ENCODE measurements at places on chromosomes 7 and 10.
A peak's percentile ranks its signal among the peaks of the same experiment; 100 is the strongest.

DNA sequence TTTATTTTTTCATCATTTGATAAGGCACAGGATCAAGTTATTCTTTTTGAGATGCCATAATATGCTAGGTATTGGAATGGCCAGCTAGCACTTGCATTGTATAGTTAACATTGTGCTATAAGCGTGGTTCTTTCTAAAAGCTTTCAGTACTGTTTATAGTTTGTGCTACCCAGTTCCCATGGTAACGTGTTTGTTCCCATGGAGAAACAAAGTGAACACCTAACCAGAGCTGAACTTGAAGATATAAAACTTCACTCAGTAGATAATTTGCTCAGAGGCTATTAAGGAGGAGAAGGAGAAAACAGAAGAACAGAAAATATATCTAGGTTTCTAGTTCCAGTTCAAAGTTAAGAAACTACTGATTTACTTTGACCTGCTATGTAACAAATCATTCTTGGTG, 23.6 kb upstream of the ITGB8 start:
- no peak for DNase-seq

- DNase-seq = no peak
These were observed 31.3 kb downstream of the PRF1 start for GRCh38 chr10:70571236-70571635.

DNA sequence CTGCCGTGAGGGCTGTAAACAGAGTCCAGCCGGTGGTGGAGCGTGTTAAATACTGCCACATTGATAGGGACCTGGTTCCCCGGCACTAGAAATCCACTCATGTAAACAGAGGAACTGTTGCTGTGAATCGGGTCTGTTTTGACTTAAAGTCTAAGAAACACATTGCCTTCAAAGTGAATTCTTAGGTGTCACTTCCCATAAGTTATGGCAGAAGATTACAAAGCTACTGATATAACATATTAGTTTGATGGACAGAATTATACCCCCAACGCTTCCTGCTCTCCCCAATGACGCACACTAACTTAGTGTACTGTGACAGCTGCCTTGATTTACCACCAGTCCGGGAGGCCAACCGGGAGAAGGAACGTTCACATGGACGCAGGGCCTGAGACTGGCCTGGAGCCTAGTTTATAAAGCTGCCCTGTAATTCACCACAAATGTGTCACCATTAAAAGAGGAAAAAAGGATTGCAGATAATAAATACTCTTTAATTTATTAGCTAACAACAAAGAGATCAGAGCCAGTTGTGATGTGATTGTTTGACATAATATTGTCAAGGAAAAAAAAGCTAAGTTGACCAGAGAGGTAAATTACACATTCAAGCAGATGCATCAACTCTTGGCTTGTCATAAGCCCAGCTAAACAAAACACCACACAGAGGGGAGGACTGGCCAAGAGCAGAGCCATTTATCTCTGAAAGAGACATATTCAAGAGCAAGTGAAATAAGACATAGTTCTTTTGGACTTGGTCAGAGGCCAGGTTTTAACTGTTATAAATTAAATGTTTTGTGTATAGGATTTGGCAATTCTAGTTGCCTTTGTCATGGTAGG, 820.6 kb downstream of the LRMDA start:
- DNase-seq = no peak

DNA sequence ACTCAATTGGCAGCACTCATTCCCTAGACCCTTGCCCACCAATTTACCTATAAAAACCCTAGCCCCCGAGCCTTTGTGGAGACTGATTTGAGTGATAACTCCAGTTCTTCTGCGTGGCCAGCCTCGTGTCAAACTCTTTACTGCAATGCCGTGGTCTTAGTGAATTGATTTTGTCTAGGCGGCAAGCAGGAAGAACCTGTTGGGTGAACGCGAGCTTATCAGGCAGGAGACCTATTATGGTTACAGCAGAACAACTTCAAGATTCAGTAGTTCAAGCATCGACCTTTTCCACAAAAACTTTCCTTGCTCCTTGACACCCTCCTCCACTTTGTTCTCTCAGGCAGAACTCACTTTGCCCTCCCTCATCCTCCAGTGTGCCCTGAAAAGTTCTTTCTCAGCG, 12.2 kb downstream of the SSMEM1 start:
- no peak for DNase-seq

- peak; percentile 22 for DNase-seq
These were observed 32.4 kb downstream of the WBP1L start for GRCh38 chr10:102775935-102776669.

GRCh38 chr10:86385806-86386205, 19.2 kb upstream of the GRID1 start:
- no peak for DNase-seq

- no peak for DNase-seq
These were observed 3.0 kb upstream of the WASL start for GRCh38 chr7:123751821-123752220.

DNA sequence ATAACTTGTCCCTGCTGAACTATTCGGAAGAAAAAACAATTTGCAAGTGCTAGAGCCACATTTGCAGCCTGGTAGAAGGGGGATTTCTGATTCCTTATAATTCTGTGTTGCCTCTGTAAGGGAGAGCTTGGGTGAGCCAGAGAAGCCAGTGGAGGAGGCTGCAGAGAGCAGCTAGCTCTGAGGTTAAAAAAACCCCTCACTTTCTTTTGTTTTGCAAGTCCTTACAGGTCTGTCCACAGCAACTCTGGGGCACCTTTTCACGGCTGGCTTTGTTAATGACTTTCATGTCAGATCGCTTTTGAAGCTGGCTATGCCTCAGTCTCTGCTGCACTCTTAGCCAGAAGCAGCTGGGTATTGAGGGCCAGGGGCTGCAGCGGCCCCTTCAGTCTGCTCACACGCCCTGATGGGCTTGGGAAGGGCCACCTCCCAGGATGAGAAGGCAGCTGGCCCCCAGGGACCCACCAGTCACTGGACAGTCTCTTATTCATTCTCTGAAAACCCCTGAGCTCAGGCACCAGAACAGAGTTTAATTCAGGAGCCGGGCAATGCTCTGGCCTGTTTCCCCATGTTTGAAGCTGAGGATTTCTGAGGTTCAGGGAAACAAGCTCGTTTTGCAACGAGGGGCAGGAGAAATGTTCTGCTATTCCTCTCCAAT, 30.9 kb downstream of the TRIM8 start:
- DNase-seq = peak; percentile 17

DNA sequence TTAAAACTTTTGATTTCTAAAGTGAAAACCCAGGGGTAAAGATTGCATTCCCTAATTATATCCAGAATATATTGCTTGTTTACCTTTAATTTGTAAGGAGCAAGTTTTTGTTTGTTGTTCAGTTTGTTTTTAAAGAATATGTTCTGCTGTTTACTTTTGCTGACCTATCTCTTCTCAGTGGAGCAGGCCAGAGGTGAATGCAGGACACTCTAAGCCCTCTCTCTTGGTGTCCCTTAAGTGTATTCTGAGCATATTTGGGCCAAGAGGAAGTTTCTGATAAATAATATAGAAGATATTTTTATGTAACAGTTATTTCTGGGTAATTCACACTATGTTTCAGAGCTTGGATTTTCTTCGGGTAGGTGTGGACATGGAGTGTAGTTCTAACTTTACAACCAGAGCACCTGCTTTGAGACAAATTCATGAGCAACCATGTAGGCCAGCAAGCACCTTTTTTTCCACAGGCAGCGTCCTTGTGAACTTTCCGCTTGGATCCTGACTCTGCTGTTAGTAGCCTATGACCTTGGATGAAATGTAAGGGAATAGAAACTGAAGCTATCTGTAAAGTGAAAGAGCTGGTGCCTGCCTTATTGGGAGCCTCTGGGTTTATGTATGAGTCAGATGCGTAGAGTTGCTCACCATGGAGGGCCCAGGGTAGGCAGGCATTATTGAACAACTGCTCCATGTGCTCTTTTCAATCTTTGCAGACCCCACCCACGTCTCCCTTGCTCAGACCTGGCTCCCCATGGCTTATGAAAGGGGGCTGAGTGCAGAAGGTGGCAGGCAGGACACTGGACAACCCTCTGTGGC, 16.1 kb downstream of the OGDH start:
- DNase-seq = no peak

- no peak for DNase-seq
These were observed 62.3 kb downstream of the LAMB4 start for GRCh38 chr7:108067844-108068243.

GRCh38 chr10:70840836-70841235, 25.1 kb downstream of the SGPL1 start:
- no peak for DNase-seq

DNA sequence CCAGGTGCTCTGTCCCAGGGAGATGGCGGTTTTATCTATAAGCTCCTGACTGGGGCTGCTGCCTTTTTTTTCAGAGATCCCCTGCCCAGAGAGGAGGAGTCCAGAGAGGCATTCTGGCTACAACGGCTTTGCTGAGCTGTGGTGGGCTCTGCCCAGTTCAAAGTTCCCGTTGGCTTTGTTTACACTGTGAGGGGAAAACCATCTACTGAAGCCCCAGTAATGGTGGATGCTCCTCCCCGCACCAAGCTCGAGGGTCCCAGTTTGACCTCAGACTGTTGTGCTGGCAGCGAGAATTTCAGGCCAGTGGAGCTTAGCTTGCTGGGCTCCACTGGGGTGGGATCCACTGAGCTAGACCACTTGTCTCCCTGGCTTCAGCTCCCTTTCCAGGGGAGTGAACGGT, 16.4 kb upstream of the SLC26A5 start:
- no peak for DNase-seq

DNA sequence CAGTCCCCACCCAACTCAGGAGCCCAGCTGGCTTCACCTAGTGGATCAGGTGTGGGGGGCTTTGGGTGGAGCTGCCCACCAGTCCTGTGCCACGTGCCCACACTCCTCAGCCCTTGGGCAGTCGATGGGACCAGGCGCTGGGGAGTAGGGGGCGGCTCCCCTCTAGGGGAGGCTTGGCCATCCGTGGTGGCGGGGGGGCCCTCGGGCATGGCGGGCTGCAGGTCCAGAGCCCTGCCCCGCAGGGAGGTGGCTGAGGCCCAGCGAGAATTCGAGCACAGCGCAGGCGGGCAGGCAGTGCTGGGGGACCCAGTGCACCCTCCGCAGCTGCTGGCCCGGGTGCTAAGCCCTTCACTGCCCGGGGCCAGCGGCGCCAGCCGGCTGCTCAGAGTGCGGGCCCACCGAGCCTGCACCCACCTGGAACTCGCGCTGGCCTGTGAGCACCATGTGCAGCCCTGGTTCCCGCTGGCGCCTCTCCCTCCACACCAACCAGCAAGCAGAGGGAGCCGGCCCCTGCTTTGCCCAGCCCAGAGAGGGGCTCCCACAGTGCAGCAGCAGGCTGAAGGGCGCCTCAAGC, 29.3 kb downstream of the ASNS start:
- no peak for DNase-seq

DNA sequence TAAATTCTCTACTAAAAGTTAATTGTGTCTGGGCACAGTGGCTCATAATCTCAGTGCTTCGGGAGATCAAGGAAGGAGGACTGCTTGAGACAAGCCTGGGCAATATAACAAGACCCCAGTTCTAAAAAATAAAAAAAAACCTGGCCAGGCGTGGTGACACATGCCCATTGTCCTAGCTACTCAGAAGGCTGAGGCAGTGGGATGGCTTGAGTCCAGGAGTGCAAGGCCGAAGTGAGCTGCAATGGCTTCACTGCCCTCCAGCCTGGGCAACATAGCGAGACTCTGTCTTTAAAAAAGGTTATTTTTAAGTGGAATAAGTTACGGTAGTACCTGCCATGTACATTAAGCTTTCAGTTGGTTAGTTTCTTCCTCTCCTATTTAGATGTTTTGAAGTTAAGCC, 28.9 kb downstream of the CDK14 start:
- no peak for DNase-seq

DNA sequence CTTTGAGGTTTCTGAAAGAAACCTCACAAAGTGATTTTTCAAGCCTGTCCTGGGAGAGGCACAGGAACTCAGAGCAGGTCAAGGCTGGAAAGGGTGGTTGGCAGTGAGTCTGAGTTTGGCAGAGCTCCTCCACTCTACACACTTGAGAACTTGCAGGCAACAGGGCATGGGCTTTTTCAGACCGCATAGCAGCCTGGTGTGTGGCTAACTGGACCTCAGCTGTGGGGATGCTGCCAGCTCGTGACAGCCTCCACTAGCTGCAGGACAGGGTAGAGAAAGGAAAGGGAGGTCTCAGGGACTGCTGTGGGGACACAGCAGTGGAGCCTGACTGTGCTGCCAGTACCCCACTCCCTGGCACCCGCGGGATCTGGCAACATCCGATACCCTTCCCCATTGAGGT, 2.6 kb downstream of the CDHR1 start:
- DNase-seq = no peak

DNA sequence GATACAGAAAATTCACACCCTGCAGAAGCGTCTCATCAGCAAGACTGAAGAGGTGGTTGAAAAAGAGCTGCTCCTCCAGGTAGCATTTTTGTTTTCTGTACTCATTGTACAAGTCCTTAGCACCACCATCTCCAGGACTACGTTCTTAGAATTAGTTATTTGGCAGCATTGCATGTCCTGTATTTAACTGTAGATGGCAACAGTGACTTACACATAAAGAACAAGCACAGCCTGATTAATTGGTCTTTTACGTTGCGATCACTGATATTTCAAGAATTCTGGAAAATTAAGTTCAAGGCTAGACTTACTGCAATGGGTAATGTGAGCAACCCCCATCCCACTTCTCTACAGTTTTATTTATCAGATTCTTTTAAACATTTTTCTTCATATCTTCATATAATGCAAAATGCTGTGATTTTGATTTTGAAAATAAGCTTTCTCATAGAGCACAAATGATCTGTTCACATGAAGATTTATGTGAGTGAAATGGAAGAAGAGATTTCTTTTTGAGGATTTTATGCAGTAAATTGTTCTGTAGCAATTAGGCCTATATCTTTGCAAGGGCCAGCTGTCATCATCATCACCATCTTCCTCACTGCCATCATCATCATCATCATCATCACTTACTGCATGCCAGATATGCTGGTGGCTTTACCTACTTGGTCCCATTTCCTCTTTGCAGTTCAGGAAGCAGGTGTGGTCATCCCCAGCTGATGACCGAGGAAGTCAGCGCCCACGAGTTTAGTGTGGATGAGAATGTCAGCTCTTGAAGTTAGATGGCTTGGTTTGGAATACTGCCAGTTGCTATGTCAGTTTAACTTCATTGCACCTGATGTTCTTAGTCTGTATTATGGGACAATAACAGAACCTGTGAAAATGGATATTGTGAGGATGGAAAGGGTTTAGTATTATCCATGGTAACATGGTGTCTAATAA, 53.4 kb downstream of the CFAP58 start:
- no peak for DNase-seq

GRCh38 chr10:120684226-120684625, 166.9 kb upstream of the WDR11 start:
- DNase-seq = peak; percentile 29

- DNase-seq = peak; percentile 83
These were observed 4.1 kb downstream of the MBLAC1 start for GRCh38 chr7:100130608-100131453.

GRCh38 chr10:77357611-77358310, 279.8 kb downstream of the KCNMA1 start:
- no peak for DNase-seq

Measured in CD4-positive, alpha-beta T cell treated with Interleukin-4 for 1 hour (primary cell).